ENCODE measurements at places on chromosomes 16 and 17.

- no peak for DNase-seq
Observed at GRCh38 chr16:21264571-21265036, 13.5 kb downstream of the CRYM start.

GRCh38 chr17:47301161-47301560 is 22.6 kb upstream of the EFCAB13 start:
- no peak for DNase-seq

DNA sequence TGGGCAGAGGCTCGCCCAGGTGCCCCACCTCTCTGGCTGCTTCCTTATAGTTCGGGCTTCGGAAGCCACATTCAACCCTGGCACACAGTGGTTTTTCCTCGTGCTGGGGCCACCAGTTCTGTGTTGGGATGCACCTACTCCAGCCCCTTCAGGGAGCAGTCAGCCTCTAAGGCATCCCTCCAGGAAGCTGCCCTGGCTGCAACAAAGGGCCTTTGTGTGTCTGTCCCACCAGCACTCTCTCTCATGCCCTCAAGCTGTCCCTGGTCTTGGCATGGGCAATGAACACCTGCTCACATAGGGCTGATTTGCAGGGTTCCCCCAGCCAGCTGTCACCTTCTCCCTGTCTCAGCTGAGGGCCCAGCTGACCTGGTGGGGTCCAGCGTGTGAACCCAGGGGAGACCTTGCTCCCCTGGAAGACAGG is 754 bp upstream of the NOXO1 start:
- no peak for DNase-seq

DNA sequence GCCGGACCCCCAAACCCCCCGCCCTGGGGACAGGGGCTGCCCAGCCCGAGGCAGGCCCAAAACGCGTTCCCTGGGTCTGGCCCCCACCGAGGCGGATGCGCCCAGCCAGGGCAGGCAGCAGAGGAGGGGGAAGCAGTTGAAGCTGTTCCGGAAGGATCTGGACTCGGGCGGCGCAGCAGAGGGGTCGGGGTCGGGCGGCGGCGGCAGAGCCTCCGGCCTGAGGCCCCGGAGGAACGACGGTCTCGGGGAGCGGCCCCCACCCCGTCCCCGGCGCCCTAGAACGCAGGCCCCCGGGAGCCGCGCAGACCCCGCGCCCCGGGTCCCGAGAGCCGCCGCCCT is 22.9 kb upstream of the ZFPM1 start:
- DNase-seq = no peak

DNA sequence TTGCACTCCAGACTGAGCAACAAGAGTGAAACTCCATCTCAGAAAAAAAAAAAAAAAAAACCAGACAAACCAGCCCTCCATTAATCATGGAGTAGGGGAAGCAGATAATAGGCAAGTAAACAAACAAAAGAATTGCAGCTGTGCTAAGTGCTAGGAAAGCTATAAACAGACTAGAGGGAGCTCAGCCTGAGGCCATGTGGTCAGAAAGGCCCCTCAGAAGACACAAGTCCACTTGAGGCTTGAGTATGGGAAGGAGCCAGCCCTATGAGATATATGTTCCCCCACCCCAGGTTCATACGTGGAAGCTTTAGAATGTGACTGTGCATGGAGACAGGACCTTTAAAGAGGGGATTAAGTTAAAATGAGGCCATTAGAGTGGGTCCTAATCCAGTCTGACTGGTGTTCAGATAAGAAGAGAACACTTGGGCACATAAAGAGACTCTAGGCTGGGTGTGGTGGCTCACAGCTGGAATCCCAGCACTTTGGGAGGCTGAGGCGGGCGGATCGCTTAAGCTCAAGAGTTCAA is 132.6 kb upstream of the NOL11 start:
- DNase-seq = no peak

GRCh38 chr17:42553161-42553818 is 567 bp downstream of the HSD17B1 start:
- DNase-seq = no peak

- DNase-seq = no peak
Observed at GRCh38 chr17:80065478-80066170, 29.2 kb downstream of the CCDC40 start.

- DNase-seq = no peak
Observed at GRCh38 chr17:55510986-55511721, at the start of gene SMIM36. Gene SMIM36 (minus strand): TSS chr17:55511452.
